ENCODE measurements at places on chromosomes 2 and 18.

DNA sequence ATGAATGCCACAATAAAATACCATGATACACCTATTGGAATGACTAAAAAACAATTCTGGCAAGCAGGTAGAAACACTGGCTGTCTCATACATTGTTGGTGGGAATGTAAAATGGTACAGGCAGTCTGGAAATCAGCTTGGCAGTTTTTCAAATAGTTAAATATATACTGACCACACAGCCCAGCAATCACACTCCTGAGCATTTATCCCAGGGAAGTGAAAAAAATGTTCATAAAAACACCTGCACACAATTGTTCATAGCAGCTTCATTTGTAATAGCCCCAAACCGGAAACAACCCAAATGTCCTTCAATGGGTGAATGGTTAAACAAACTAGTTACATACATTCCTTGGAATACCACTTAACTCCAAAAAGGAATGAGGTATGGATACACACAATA, 137.2 kb downstream of the TFCP2L1 start:
- DNase-seq = no peak

DNA sequence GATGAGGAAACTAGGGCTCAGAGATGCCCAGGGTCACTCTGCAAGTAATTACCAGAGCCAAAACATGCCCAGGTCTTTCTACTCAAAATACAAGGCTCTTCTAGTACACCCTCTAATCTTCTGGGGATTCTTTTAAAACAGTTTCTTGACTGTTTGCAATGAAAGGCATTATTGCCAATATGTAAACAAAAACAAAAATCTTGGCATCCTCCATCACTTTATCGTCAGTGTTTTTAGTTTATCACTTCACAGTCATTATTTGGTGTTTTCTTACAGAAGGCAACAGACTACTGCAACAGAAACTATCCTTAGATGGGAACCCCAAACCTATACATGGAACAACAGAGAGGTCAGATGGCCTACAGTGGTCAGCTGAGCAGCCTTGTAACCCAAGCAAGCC, 71.0 kb downstream of the KCTD18 start:
- DNase-seq = no peak

GRCh38 chr2:109601783-109602182, 12.0 kb downstream of the SEPTIN10 start:
- DNase-seq = no peak

- DNase-seq = no peak
Observed at GRCh38 chr18:41060967-41061366, 894.1 kb upstream of the PIK3C3 start.

DNA sequence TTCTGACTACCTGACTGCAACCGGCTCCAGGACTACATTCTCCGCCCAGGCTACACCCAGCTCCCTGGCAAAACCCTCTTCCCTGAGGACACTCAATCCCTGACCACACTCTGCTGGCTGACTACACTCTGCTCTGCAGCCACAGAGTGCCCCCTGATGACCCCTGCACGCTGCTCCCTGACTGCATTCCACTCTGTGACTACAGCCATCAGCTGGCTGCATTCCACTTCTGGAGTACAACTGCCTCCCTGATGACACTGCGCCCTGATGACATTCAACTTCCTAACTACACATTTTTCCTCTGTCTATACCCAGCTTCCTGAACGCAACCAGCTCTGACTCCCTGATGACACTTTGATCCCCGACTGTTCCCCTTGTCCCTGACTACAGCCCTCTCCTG, 71.3 kb upstream of the NRXN1 start:
- no peak for DNase-seq
